ENCODE measurements at places on chromosomes 6 and 20. TPM values are rescaled to one million over a fixed set of nuclear protein-coding genes. Genes with fewer than 3 reads are reported as not detected.

PRDM13 gene
- not detected for total RNA-seq

- no peak for DNase-seq
Measured at GRCh38 chr20:33015114-33015484, 7.6 kb downstream of the BPIFB2 start.

DNA sequence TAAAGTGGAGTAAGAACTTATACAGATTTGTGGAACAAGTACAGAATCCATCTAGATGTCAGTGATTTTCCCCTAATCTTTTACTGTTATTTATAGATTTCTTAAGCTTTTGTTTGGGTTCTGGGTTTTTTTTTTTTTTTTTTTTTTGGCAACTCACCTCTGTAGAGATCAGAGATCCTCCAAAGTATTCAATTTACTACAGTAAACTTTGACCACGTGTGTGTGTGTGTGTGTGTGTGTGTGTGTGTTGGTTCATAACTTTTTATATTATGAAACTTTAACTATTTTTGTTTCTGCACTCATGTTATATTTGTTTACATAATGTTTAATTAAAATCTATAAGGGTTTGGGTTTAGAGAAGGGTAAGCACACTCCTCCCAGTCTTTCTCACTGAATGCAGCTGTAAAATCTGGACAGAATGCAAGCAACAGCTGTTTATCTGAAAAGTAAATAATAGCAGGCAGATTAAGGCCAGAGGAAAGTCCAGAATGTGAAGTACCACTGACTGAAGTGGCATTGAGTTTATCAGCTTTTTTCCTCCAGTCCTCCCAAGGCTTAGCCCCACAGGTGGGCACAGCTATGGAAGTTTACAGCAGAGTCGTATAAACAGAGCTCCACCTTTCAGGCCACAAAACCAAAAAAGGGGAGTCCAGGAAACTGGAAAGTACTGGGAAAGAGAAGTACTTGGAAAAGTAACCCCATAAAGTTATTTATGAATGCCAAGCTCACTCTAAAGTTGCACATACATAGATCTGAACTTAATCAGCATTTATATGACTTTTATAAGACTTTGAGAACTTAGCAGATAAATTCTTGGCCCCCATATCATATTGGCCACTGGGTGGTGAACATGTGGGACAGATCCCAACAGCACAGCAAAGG, 43.0 kb upstream of the CD2AP start:
- no peak for DNase-seq

AAR2 gene
- total RNA-seq = 13.7 TPM

TP53INP2 gene
- 113 TPM for total RNA-seq
